Dermis microvascular lymphatic vessel endothelial cell (primary cell): ENCODE measurements at places on chromosomes 11 and 22. TPM values are rescaled to one million over a fixed set of nuclear protein-coding genes. Genes with fewer than 3 reads are reported as not detected.
A peak's percentile ranks its signal among the peaks of the same experiment; 100 is the strongest.

DNA sequence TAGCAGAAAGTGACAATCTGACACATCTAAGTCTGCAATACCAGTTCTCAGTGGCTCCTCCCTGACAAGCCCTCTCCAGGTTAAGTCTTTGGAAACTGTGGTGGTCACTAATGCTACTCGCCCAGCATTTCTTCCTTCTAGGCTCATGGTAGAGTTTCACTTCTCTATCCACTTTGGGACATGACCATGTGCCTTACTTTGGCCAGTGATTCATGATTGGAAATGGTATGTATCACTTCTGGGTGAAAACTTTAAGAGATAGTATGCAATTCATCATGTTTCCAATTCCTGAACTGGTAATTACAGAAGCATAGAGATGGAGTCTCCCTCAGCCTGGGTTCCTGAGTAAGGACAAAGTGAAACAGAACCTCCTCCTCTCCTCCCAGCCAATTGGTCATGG, 151.5 kb upstream of the LMO1 start:
- no peak for DNase-seq

- no peak for DNase-seq
Measured at GRCh38 chr11:79807506-79807905, 366.7 kb upstream of the TENM4 start.

GRCh38 chr11:68457216-68457897, 3.2 kb upstream of the PPP6R3 start:
- no peak for DNase-seq

GRCh38 chr11:131491503-131491902, 121.1 kb downstream of the NTM start:
- DNase-seq: no peak

GRCh38 chr11:8777907-8778767, 95.5 kb downstream of the RPL27A start:
- DNase-seq: no peak

DNA sequence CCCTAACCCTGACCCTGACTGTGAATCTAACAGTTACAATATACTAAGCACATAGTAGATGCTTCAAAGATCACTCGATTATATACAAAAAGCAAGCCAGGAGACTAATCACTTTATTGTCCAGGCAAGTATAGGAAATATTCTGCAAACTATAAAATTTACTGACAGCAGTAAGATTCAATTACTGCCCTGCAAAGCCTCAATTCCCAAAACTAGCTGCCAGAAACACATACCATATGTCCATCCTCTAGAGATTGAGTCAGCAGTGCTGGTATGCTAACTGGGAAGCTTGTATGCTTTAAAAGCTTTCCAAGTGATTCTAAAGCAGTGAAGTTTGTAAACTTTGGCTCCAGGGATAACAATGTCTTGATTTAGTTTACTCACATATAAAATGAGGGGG, 26.1 kb downstream of the CSTF3 start:
- peak; percentile 3 for DNase-seq

DNA sequence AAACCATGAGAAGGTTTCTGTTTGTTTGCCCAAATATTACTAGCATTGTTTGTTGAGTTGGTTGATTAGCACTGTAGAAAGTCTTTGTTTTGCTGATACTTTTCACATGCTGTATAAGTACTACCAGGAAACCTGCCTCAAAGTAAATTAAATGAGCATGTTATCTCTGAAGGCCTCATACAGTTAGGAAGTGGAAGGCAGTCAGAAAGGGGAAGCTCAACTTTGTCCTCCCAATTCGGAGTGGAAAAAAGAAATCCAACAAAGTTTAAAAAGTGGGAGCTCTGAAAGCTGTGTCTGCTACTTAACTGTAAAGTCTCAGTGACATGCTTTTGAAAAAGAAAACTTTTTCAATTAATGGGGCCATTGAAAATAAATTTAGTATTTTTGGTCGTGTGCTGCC, 188.3 kb upstream of the BLID start:
- no peak for DNase-seq

DNA sequence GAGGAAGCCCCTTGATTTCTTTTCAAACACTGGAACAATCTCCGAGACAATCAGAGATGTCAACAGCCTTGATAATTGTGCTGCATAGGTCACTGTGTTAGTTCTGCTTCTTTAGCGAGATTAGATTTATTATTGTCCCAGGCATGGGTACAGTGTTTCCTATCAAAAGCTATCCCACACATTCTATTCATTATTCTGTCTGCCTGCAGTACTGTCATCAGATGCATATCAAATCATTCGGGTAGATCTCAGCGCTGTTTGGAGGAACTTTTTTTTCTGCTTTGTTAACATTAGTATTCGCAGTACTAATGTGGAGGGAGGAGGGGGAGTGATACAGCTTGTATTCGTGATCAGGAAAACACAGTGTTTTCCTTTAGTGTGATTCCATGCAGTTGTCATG, 208.0 kb downstream of the C11orf91 start:
- DNase-seq: no peak

DNA sequence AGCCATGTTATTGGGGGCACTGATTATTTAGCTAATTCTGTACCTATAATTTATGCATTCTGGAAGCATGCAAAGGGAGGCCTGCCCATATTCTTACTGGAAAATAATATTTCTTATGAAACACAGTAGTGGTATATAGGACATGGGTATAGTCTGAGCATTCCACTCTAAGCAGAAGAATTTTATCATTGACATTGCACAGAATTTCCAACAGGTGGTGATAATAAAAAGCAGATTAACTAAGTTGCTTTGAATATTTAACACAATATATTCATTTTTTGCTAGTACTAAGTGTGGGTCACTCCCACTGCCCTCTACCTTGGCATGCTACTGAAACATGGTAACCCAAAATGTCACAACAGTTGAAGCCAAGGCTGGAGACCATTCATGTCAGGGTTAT, 728.8 kb upstream of the FAT3 start:
- no peak for DNase-seq

DNA sequence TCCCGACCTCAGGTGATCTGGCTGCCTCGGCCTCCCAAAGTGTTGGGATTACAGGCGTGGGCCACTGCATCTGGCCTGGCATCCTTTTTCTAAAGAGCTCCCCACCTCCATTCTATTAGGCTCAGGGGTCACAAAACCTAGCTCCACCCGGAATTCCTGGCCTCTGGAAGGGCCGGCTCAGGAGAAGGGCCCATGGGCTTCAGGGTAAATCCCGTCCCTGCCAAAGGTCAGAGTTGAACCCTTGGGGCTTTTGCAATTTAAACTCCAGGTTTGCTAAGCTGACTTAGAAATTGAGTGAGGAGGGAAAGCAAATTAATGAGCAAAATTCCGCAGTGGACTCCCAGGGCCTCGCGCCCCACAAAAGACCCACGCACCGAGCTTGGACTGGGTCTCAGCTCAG, 48.3 kb downstream of the RPS6KA4 start:
- no peak for DNase-seq

GRCh38 chr11:1766719-1767398, 3.1 kb upstream of the CTSD start:
- DNase-seq: no peak

- DNase-seq: no peak
Measured at GRCh38 chr22:18997925-18998315, 61.8 kb upstream of the PRODH start.

- DNase-seq: peak; percentile 23
Measured at GRCh38 chr11:74141241-74141695, 29.5 kb downstream of the C2CD3 start.

GRCh38 chr11:76756341-76756741, 26.8 kb upstream of the TSKU start:
- DNase-seq: no peak

DNA sequence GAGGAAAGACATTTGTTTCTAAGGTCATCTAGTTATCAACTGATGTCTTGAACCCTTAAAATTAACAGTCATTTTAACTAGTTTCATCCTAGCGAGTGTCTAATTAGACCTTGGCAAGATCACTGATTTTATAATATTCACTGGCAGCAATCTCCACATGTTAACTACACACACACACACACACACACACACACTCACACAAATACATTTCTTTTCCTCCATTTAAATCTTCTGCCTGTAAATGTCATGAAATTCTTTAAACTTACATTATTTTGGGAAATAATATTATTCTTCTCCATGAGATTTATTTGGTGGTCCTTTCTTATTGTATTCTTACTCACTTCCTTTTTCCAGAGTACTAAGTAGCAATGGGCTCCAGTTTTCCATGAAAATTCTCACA, 2.9 kb upstream of the IFTAP start:
- no peak for DNase-seq

DNA sequence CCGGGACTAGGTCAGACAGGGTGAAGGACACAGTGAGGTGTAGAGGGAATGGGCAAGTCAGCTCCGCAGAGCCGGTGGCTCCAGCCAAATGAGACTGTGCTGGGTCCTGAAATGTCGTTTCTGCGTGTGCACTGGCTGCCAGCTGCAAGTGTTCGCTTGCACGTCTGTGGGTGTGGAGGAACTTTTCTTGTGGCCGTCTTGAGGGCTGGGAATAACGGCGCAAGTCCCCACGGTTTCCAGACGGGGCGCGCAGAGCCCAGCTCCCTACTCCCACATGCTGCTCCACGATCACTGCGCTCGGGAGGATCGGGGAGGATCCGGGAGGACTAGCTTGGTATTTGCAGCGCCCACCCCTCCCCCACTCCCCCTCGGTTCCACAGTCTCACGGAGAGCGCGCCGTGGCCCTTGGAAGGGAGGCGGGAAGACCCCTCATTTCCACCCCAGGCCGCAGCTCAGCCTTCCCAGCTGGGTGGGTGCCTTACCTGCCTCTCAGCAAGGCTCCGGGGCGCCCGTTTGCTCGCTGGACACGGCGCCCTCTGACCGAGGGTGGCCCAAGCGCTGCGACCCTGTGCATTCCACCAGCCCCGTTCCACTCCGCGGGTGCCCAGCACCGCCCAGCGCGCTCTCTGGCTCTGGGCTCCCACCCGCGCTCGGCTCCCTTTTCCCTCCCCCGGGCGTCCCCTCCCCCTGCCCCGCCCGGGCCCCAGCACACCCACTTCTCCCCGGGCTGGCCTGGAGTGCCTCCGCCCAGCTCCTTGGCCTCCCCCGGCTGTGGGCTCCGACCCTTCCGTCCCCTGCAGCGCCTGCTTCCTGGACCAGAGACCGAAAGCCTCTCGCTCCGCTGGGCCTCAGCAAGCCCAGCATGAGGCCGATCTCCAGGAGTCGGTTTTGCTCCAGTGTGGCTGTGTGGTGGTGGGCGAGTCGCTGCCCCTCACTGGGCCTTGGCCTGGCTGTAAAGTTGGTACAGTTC, at the start of gene KCNE3:
Gene KCNE3 (minus strand): TSS at position 634 of the 970 bp plus-strand sequence. CDS start 9,986 bp downstream, outside the sequence.
- DNase-seq: peak; percentile 14

DNA sequence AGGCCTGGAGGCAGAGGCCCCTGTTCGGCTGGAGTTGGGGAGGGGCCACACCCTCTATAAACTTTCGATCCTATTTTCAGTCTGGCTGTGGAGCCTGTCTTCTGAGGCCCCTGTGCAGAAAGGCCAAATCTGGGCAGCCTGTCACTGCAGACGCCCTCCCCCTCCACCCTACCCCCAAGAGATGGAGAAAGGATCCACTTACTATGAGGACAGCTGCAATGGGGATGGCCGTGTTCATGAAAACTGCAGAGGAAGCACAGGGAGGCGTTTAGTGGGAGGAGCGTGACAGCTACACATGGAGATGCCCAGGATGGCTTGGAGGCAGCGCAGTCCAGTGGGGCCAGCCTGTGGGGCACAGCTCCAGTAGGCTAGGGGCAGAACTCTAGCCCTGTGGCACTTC, 43.5 kb upstream of the KCNJ11 start:
- DNase-seq: no peak

DNA sequence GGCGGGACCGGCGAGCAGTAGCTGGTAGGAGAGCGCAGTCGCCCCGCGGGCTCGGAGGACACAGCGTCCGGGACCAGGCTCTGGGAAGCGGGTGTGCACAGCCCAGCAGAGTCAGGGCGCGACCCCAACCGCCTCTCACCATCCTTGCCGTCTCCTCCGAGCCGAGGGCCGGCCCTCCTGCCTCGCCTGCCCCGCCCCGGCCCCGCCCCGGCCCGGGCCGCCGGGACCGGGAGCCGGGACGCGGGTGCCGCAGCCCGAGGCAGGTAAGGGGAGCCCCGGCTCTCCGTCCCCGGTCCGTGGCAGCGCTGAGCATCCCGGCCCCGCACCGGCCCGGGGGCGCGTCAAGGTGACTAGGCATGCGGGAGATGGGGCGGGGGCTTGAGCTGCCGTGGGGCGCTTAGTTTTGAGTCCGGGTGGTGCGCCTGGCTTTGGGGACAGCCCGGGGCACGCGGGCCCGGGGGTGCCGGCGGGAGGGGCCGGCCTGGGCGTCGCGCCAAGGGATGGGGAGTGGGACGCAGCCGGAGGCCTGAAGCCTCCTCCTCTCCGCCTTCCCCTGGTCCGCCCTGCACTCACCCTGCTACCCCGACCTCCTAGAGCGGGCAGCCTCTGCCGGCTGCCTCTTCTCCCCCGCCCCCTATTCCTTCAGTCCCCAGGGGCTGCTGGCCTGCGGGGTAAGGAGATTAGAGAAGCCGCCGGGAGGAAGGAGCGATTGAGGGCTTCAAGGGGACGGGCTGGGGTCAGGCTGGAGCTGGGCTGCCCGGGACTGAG, at the start of gene ABCG4:
Gene ABCG4 (plus strand): TSS at position 35 of the 768 bp plus-strand sequence. CDS start 914 bp downstream, outside the sequence.
- peak; percentile 23 for DNase-seq

DNA sequence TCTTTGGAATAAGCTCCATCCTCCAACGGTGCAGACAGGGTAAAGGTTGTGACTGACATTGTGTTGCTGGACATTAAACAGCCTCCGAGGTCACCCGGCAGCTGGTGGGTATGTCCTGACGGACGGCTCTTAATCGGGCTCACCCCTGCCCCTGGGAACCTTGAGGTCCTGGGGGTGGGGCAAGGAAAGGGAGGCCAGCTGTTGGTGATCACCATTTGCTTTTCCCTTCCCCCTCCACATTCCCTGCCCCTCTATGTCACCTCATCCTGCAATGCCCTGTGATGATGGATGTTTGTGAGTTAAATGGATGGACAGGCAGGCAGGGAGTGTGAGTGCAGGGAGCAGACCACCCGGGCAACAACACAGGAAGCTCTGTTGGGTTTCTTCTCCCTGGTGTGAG, 26.3 kb downstream of the APLNR start:
- DNase-seq: no peak

DNA sequence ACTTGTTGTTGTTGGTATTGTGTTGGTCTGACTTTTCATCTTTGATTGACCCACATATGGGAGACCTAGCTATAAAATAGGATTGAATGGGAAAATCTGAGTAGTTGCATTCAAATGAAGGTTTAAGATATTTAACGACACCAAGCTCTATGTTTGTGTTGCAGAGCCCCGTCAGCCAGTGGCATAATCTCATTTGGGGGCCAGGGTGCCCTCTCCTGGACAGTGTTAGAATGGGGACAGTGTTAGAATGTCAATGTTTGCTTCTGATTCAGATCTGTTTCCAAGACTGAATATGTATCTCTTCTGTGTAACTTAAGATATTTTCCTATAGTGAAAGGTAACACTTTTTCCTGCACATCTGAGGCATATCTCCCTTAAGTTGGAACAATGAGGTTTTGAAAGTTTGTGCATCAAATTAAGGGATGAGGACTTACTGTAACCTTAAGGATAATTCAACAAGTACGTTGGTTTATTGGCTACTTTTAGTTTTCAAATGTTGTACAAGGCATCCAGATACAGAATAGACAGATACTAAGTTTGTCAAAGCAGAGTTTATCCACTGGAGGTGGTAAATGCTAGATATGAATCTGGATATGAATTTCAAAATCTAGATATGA, 5.3 kb upstream of the OR52M1 start:
- DNase-seq: peak; percentile 2

GRCh38 chr11:44885065-44885810, 65.4 kb downstream of the TP53I11 start:
- DNase-seq: no peak

GRCh38 chr11:74345420-74345819, 34.0 kb upstream of the P4HA3 start:
- no peak for DNase-seq

MIOX gene
- total RNA-seq: 0.13 TPM in 1 of 2 replicates, not detected in the other

DGCR8 gene
- total RNA-seq: 20.9 and 24.5 TPM in 2 replicates

MLC1 gene
- not detected in 2 replicates for total RNA-seq

PHETA2 gene
- total RNA-seq: 13.4 and 31.1 TPM in 2 replicates

LSP1 gene
- under 0.01 TPM in 2 replicates for total RNA-seq

SOX6 gene
- total RNA-seq: under 0.01 TPM in 2 replicates

C1QTNF5 gene
- 47.6 and 121 TPM in 2 replicates for total RNA-seq
